ENCODE measurements at places on chromosomes 2 and 18.

DNA sequence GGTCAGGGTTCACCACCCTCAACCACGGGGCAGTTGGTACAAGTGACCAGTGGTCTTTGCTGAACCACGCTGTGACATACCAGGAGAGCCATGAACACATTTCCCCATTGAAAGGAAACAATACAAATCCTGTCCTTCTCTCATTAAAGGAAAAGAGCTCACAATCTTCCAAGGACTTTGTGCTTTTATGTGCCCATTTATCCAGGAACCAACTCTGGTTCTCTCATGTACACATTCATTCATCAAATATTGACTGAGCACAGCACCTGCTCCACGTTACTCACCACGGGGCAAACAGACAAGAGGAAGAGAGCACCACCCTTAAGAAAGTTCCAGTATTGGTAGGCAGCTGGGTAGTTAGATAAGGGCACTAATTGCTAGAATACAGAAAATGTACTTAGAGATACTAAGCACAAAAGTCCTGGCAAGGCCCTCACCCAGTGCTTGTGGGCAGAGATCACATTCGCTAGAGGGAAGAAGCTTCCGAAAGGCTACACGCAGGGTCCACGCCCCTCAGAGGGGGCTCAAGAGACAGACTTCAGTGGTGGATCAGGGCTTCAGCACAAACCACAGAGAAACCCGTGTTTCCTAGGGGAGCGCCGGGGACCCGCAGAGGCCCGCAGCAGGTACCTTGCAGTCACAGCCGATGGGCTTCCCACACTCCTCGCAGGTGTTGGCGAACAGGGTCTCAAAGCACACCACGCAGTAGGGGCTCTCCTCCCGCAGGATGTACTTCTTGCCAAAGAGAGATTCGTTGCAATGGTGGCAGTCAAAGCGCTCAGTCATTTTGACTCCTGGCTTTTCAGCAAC lies 12.9 kb downstream of the FHL2 start:
- DNase-seq = no peak

- DNase-seq = no peak
Observed at GRCh38 chr2:174009488-174010223, 44.5 kb upstream of the SP3 start.

DNA sequence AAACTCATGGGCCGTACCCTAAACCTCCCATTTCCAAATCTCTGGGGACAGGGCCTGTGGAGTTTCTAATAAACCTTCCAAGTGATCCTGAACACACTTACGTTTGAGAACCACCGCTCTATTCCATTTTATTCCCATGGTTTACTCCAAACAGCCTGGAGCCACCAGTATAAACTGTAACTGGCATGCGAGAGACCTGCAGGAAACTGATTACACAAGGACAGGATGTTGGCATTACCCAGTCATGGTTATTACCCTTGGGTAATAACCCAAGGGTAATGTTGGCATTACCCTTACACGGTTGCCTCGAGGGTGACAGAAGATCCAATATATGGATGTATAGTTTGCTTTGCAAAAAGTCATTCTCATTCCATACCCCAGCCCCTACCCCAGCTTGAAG lies 37.0 kb upstream of the YPEL5 start:
- no peak for DNase-seq

GRCh38 chr18:13216092-13216582 lies 2.4 kb upstream of the LDLRAD4 start:
- DNase-seq = no peak

- DNase-seq = no peak
Observed at GRCh38 chr2:195094330-195094729, 562.7 kb upstream of the SLC39A10 start.

DNA sequence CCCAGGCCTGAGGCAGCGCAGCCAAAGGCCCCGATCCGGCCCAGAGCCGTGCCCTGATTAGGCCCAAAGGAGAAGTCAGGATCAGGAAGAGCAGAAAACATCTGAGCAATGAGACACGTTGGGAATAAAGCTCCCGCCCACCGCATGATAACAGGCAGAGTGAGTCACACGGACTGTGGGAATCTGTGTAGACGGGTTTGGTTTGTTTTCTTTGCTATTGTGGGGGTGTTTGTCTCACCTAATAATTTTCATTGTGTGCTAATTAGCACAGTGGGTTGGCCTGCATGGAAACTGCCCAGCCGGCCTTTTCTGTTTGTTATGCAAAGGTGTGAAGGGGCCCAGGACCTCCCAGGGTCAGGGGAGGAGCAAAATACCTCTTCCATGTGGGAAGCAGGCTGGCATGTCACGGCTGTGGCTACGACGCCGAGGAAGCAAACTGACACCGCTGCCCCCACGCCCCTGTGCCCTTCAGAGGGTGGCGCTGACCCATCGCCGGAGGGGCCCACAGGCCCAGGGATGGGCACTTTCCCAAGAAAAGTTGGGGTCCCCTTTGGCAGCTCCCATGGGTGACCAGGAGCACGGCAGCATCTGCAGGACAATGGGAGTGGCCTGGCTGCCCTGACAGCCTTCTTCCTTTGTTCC lies 68.4 kb upstream of the CTDP1 start:
- DNase-seq = no peak

- DNase-seq = no peak
Observed at GRCh38 chr18:3713166-3713565, 263.2 kb downstream of the TGIF1 start.

- no peak for DNase-seq
Observed at GRCh38 chr2:233772583-233772982, 5.5 kb upstream of the MROH2A start.

- DNase-seq = no peak
Observed at GRCh38 chr2:64291181-64291580, 147.0 kb upstream of the PELI1 start.

DNA sequence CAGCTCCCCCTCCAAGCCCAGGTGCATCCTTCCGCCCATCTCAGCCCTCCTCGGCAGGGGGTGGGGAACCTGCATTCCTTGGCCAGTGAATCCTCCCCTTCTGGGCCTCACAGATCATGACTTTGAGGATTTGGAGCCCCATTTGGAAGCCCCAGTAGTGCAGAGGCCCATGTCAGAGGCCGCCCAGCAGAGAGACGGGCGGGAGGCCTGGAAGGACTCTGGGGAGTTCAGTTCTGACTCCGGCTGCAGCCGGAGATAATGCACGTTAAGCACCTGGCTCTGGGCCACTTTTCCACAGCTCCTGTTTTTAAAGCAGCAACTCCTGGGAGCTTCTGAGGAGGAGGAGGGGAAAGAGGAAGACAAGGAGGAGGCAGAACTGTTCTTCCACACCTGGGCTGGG lies 14.9 kb downstream of the ATOH8 start:
- no peak for DNase-seq

DNA sequence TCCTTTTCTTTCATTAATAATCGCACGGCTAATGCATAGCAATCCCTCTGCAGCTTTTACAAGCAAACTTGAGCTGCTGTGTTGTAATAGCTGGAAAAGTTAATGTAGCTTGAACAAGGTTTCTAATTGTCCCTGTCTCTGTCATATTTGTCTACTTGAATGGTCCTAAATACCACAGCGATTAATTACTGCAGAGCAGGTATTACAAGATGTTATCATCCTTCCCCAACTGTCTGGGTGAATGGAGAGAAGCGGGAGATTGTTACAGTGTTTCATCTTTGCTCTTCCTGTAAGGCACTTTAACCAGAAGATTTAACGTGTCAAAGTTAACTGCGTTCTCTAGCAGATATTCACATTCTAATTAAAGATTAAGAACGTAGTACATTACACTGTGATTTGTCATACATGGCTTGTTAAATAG lies 422.2 kb upstream of the POU3F3 start:
- no peak for DNase-seq

DNA sequence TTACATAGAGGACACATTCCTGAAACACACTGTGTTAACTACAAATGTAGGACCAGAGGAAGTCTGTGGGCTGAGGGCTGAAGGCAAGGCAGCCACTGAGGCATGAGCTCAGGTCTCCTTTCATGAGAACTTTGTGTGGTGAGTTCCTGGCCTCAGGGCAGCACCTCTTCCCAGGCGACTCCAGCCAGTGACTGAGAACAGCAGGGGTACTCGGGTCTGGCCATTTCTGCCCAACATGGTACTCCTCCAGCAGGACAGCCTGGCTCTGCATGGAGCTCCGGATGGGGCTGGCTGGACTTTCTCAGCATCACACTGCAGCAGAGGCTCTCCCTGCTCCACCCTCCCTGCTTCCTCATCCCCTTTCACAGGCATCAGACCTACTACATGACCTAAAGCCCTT lies 125.5 kb upstream of the SPATS2L start:
- DNase-seq = no peak

DNA sequence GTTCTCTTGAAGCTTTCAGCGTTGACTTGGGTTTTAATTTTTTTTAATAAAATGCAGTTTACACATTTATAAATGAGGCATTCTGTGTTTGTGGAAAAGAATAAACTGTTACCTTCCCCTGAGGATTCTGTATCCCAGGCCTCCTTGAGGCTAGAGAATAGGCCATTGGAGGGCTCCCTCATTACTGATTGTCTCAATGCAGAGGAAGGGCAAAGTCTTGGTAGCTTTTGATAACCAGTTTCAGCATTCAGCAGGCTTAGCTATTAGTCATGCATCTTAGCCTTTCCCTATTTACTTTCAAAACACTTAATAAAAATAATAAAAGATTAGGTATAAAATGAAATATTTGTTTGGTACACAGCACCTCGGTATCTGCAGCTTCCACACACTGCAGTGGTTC lies 58.1 kb upstream of the OTX1 start:
- no peak for DNase-seq

GRCh38 chr2:187617905-187618304 lies 63.7 kb upstream of the TFPI start:
- peak; percentile 39 for DNase-seq

DNA sequence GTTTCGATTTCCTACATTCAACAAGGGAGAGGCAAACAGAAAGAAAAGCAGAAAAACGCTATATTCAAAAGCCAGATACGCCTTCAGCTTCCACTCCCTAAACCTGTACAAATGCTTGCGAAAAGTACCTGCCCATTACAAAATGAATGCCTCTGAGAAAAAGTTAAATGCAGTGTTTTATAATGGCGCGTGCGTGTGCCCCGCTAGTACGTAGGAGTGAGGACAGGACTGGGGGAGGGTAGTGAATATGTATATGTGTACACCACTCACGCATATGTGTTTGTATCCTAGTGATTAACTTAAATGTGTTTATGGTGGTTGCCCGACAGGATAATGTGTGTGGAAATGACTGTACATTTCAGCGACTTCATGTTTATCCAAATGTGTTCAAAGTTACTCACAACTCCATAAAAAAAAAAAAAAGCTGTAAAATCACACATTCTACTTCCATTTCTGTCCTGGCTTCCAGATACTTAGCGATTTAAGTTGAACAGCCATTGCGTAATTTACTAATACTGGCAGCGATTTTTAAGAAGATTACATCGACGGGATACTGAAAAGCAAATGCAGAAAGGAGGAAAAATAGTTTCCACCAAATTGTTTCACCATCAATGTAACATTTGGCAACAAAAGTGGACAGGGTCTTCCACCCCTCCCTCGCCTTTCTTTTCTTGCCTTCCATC lies 1.3 kb downstream of the NEUROD1 start:
- no peak for DNase-seq

- DNase-seq = no peak
Observed at GRCh38 chr2:39733070-39733674, 45.9 kb downstream of the THUMPD2 start.

GRCh38 chr2:69544951-69545350 lies 98.6 kb downstream of the AAK1 start:
- DNase-seq = no peak

GRCh38 chr2:38524580-38524979 lies 78.1 kb downstream of the HNRNPLL start:
- peak; percentile 15 for DNase-seq

- DNase-seq = no peak
Observed at GRCh38 chr2:80058562-80058961, 246.0 kb downstream of the LRRTM1 start.

DNA sequence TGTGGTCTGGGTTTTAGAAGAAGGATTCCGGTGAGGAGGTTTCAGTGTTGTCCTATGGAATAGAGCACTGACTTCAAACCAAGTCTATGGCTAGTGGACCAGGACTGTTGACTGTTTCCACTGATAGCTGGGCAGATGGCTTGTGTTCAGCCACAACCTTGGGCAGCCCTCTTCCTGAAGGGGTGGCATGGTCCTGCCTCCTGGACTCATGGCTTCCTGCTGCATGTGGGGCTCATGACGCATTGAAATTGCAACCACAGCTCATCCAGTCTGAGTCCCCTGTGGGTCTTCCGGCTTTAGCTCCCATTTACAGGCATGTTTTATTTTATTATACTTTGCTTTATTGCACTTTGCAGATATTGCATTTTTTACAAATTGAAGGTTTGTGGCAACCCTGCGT lies 105.0 kb downstream of the B3GNT2 start:
- DNase-seq = no peak

DNA sequence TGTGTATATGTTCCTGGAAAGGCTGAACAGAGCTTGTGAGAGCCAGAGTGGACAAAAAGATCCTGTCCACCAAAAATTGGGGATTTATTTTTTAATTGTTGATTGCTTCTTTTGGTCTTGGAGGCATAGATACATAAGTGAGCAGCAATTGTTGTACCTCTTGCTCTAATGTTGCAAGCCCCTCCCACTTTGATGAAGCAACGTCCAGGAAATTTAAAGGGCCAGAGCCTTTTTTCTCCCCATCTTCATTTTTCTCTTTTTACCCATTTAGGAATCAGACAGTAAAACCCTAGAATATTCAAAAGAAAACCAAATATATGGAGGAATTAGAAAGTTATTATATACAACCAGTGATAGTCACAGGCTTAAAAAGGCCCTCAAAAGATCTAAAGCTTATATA lies 871.8 kb upstream of the NRXN1 start:
- no peak for DNase-seq

DNA sequence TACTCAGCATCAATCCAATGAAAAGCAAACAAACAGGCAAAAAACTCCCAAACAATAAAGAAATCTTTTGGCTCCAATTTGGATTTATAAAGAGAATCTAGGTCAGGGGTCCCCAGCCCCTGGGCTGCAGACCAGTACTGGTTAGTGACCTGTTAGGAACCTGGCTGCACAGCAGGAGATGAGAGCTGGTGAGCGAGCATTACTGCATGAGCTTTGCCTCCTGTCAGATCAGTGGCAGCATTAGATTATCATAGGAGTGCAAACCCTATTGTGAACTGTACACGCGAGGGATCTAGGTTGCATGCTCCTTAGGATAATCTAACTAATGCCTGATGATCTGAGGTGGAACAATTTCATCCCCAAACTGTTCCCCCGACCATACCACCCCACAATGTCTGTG lies 102.2 kb downstream of the KIAA1328 start:
- no peak for DNase-seq

DNA sequence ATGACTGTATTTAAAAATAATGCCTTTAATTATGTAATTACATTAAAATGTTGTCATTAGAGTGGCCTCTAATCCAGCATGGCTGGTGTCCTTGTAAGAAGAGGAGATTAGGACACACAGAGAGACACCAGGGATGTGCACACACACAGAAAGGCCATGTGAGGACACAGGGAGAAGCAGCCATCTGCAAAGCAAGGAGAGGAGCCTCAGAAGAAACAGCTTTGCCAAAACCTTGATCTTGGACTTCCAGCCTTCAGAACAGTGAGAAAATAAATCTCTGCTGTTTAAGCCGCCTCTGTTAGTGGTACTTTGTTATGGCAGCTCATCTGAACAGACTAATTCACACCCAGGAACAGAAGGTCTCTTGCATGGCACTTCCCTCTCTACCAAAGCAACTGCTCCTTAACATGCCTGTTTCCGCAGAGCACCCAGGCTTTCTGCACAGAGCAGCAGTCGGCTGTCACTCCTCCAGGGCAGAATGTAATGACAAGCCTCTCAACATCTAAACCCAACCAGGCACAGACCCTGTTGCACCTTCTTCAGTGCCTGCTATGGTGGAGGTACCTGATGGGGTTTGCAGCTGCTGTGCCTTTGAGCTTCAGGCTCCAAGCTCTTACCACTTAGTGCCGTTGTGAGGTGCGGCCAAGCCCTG lies 377.7 kb downstream of the TDRD15 start:
- DNase-seq = no peak

All from NCI-H1436 treated with DMSO at 0.1 percent for 48 hours (cell line).